EH (cell line): ENCODE measurements at places on chromosomes 12 and 14.
A peak's percentile ranks its signal among the peaks of the same experiment; 100 is the strongest.

GRCh38 chr12:131989021-131989420 is 39.3 kb downstream of the EP400 start:
- no peak for DNase-seq

- DNase-seq: no peak
Measured at GRCh38 chr14:75675265-75675960, 14.4 kb downstream of the TTLL5 start.

DNA sequence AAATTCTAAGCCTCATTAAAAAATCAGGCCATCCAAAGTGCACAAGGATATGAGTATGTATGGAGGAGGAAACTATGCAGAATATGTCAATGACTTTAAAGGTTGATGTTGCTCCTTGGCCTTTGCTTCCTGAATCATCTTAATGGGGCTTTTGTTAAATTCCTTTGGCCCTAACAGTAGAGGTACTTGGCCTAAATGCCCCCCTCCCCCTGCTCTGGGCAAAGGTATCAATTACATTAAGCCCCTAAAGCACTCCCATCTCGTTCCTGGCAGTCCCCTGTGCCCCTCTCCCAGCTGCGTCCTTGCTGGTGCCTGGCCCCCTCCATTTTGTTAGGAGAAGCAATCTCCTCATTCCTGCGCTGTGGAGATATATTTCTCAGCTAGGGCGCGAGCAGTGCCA is 4.8 kb downstream of the COPZ1 start:
- DNase-seq: peak; percentile 45

DNA sequence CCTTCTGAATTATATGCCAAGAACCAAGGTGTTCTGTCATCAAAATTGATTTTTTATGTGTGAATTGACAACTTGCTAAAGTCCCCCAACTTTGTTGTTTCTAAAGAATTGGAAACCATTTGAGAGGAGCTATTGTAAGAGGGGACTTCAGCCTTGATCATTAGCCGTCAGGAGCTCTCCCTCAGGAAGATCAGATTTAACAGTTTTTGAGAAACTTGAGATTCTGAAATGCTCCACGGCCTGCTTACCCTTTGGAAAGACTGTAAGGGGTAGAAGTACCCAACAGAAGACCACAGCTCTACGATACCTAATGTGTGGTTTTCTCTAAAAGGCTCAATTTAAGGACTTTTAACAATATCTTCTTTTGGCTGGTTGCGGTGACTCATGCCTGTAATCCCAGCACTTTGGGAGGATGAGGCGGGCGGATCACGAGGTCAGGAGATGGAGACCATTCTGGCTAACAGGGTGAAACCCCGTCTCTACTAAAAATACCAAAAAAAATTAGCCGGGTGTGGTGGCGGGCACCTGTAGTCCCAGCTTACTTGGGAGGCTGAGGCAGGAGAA is 51.1 kb downstream of the BAZ2A start:
- no peak for DNase-seq

DNA sequence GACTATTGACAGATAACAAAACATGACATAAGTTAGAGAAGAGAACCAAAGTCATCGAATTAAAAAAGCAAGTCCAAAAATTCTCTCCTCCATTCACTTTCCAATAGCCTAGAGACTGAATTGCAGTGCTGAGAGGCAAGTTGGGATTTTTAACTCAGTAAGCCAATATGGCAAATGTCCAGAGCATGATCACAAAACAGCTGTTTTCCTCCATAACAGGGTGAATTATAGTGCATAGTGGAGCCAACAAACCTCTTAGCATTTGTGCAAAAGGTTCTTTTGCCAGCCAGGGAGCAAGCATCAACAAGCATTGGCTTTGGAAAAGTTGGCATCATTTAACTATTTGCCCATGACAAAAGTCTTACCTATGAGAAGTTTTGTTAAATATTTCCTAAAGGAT is 458.8 kb upstream of the NOVA1 start:
- no peak for DNase-seq

- DNase-seq: no peak
Measured at GRCh38 chr14:91515979-91516378, 5.9 kb upstream of the PPP4R3A start.

DNA sequence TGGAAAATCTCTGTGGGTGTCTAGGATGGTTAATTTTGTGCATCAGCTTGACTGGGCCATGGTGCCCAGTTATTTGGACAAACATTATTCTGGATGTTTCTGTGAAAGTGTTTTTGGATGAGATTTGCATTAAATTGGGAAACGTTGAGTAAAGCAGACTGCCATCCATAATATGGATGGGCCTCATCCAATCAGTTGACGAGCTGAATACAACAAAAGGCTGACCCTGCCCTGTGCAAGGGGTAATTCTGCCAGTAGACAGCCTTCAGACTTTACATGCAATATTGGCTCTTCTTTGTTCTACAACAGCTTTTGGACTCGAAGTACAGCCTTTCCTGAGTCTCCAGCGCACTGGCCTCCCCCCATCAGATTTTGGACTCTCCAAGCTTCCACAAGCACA is 1.5 kb upstream of the CDKN3 start:
- DNase-seq: no peak

DNA sequence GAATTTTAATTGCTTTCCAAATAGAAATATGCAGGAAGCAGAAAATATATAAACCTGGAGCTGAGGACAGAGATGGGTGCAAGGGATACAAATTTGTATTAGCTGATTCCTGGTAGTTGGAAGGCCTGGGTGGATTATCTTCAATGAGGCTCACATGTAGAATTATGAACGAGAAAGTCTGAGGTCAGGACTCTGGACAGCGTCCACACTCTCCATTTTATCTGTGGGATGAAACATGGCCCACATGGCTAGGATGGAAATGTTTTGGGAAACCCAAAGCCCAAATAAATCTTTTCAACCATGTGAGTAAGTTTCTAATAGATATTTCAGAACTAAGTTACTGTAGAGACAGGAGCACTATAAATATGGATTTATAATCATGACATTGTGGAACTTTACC is 256.1 kb downstream of the APAF1 start:
- peak; percentile 3 for DNase-seq

GRCh38 chr14:53954551-53955228 is 1.9 kb downstream of the BMP4 start:
- peak; percentile 38 for DNase-seq

- no peak for DNase-seq
Measured at GRCh38 chr14:67392123-67392522, 19.8 kb downstream of the PLEK2 start.

- DNase-seq: no peak
Measured at GRCh38 chr12:120546050-120546386, 11.9 kb downstream of the RNF10 start.

DNA sequence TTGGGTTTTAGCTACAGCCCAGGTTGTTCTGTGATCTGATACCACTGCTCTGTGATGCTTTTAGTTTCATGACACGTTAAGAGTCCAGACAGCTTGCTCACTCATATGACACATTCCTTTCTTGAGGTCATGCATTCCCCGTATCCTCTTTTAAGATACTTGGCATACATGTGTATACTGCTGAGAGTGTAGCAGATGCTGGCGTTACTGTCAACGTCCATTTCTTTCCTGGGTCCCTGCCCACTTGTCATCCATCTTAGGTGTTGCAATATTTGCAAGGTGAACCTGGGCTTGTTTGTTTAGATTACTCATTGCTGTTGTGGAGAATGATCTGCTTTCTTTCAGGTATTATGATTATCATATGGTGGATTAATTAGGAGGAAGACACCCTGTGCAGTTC is 9.1 kb upstream of the EMP1 start:
- peak; percentile 89 for DNase-seq

DNA sequence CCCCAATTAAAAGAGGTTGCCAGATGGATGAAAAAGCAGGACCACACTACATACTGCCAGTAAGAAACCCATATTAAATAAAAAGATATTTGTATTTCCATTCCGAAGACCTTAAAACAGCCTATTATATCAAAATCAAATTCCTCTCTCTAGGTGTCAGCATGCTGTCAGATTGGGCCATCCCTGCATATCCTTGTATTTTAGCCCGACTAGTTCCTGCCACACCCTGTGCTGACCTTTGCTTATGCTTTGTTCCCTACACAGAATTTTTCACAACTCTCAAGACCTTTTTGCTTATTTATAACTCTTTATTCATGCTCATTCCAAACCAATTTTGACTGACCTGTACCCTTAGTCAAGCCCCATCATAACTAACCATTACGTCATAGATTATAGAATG is 12.8 kb downstream of the GSKIP start:
- no peak for DNase-seq

DNA sequence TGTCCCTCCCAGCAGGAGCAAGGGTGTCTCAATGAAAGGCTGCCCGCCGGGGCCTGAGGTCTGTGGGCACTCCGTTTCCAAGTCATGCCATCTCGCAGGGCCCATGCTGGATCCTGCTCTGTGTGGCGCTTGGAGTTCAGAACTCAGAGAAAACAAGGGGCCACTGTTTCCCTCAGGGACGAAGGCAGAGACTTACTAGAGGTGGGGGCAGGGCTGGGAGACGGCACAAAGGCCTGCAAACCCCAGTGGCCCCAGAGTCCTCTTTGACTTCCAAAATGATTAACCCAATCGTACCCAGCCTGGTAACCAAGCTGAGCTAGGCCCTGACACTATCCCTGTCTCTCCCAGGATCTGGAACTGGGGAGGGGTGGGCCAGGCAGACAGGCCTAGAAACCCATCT is 95.8 kb downstream of the ITPK1 start:
- DNase-seq: no peak

GRCh38 chr14:34103176-34103575 is 152.3 kb upstream of the EGLN3 start:
- no peak for DNase-seq
